Urinary bladder (tissue), 4 donors: ENCODE measurements at places on chromosomes 16 and 17.

GRCh38 chr16:79110953-79111352, 489.6 kb downstream of the MAF start:
- DNase-seq = no peak

DNA sequence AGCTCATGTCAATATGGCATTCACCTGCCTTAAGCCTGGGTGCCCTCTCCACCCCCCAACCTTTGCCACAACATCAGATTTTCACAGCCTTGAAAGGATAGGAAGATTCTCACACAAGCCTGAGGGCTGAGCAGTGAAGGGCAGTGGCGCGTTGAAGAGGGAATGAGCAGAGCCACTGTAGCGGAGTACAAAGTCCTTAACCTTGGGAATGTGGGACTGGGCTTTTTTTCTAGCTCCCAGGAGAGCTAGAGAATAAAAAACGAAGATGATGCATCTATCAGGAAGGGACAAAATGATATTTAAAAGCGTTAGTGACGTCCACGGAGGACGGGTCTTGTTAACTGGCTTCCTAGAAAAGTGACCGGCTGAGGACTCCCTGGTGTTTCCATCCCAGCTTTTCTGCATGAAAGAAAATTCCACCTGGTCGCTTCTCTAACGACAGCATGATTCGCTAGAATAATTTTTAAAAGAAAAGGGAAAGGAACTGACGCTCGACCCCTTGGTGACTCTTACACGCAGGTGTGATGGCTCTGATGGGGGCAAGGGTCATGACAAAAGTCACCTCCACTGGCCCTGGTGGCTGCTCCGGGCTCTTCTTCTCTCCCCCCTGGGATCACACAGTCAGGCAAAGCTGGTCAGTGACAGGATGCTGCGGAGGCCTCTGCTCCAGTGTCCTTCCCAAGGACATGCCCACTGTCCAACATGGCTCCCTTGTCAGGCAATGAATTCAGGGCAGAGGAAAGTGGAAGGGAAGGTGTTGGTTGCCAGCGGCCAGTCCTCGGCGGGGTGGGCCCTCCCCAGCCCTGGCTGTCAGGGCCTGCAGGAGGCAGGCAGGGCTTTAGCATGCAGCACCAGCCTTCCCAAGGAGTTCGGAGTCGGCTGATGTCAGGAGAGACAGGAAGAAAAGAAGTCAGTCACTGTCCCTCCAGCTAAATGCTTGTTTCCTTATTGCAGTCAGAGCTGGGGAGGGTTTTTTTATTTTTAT, 58.4 kb upstream of the IRX3 start:
- DNase-seq = no peak

- no peak for DNase-seq
These were observed 8.6 kb downstream of the RIPOR1 start for GRCh38 chr16:67537270-67537635.

DNA sequence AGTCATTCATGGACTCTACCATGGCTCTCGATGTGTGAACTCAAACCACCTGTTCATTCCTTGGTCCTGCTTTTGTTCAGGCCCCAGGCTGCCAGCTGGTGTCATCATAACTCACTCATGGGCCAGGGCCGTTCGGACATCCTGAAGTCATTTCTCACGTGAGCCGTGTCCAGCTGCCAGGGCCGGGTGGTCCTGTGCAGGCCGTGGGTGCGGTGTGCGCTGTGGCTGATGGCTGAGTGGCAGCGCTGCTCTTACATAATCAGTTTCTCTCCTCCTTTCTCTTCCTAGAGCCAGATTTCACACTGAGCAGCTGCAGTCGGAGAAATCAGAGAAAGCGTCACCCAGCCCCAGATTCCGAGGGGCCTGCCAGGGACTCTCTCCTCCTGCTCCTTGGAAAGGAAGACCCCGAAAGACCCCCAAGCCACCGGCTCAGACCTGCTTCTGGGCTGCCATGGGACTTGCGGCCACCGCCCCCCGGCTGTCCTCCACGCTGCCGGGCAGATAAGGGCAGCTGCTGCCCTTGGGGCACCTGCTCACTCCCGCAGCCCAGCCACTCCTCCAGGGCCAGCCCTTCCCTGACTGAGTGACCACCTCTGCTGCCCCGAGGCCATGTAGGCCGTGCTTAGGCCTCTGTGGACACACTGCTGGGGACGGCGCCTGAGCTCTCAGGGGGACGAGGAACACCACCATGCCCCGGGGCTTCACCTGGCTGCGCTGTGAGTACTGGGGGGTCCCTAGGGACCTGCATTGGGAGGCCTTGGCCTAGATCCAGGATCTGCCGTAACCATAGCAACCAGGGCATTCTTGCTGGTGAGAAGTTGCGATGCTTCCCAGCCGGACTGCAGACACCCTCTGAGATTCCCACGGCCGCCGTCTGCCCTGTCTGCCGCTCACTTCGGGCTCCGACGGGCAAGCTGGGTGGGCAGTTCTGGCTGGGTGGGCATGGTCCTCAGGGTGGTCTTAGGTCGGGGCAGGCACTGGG, at the start of gene IL34:
TSS of gene IL34 (plus strand) at position 300 of the 982 bp plus-strand sequence. CDS start at position 689, 389 bp downstream.
- no peak for DNase-seq

- DNase-seq = no peak
These were observed 46.5 kb downstream of the STX8 start for GRCh38 chr17:9529033-9529700.

- no peak for DNase-seq
These were observed 7.6 kb downstream of the ADCY7 start for GRCh38 chr16:50273888-50274325.

DNA sequence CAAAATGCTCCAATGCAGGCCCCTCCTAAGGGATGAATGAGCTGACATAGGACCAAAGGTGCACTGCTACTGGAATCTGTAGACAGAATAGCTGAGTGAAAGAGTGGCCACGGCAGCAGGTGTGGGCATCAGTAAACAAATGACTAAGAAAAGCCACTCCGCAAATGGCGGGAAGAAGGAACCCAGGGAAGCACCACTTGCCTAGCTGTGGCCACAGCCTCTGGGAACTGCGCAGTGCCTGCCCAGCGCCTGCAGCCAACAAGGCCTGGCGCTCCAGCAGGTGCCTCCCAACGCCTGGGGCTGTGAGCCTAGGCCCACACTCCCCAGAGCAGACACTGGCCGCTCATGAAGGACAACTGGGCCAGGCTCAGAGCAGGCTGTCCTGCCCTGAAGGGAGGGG, 11.8 kb downstream of the PEMT start:
- no peak for DNase-seq

DNA sequence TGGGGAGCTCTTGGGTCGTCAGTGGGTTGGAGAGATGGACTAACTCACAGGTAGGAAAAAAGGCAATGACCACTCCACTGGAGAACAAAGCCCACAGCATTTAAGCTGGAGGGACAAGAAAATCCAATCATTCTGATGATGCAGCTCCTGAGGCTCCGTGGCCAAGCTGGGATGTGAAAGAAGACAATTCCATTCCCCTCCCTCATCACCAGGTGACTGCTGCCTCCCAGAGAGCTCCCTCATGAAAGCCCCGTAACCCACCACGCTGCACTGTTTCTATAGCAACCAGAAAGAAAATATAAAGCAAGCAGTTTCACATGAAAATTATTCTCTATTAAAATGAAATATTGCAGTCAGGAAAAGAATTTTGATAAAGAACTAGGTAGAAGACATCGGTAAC, 15.2 kb downstream of the ANKRD11 start:
- DNase-seq = no peak

- DNase-seq = no peak
These were observed 2.7 kb downstream of the SOCS3 start for GRCh38 chr17:78357177-78357586.

DNA sequence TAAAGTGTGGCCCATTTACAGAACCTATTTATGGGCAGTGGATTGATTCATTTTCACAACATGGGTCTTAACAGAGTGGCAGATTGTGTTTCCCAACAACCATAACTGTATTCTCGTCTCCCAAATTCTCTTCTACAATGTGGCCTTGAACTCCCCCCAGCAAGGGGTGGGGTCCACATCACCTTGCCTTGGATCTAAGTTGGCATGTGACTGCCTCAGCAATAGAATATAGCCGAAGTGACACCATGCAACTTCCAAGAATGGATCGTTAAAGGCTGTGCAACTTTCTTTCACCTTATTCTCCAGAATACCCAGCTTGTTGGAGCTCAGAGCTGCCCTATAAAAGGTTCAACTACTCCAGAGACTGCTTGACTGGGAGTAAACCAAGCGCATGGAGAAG, 72.0 kb upstream of the CDH5 start:
- DNase-seq = no peak

- DNase-seq = no peak
These were observed at the start of gene APOBR for GRCh38 chr16:28494121-28494851. APOBR (plus strand) TSS chr16:28494643; CDS start chr16:28494682, 39 bp downstream.

- no peak for DNase-seq
These were observed 11.5 kb downstream of the FAAP100 start for GRCh38 chr17:81540676-81541027.

DNA sequence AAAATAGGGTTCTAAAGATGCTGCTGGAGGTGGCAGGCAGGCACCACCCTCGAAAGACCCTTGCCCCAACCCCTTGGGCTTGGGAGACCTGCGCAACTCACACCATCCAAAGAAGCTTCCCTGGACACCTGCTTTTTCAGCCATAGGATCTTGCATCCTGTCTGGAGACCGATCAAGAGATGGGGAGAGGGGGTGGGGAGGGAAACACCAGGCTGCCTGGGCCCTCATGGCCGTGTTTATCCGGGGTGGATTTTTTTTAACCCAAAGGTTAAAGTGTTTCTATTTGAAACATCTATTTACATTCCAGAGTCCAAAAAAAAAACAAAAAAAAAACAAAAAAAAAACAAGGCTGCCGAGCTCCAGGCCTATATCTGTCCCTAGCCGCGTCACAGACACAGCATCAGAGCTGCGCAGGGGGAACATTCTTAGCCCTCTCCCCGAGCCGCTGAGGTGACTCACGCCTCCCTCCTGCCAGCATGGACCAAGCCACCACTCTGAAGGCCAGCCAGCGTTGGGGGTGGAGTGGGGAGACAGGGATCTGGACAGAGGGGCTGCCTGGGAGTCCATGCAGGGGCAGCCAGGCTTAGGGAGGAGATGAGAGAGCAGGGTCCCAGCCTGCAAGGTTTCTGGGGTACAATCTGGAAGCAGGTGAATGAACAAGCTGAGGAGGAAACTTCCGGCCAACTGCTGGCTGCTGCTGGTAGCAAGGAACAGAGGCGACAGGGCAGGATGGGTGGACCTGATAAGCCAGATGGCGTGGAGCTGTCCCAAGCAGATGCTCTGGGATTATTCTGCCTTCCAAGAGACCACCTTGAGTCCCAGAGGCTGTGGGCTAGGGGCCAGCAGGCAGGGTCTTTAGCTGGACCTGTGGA, 14.8 kb downstream of the HDAC5 start:
- DNase-seq = no peak

DNA sequence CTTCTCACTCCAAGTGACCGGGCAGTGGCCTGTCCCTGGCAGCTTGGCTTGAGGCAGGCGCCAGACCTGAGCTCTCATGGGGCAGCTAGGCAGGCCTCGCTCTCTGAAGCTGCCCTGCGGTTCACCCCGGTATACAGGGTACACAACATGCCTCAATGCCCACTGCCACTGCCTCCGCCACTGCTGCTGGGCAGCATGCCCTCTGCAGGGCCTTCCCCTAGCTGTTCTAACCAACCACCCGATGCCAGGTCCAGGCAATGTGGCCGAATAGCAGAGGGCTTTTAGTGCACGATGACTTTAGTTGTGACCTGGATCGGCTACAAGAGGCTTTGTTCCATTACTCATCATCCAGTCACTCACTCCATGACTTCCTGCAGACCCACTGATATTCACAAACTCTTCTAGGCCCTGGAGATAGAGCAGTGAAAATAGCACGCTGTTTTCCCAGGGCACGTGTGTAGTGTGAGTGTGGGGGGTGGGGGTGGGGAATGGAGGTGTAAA, 19.7 kb downstream of the CDC42EP4 start:
- DNase-seq = no peak

GRCh38 chr17:43699438-43699756, 37.7 kb upstream of the MEOX1 start:
- DNase-seq = no peak

DNA sequence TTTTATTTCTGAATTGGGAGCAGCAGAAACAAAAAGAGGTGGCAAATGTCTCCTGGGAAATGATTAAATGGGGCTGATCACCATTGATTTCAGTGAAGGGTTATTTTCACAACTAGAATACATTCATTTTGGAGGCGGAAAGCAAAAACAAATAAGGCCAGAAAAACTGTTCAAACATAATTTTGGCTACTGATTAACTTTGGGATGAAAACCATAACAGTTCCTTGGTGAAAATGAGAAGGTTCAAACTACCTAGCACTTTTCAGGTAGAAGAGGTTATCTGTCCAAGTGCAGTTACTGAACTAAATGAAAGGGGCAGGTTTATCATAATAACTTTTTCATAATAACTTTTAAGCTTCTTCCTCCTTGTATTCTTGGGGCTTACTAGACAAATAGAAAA, 718.5 kb downstream of the CDH11 start:
- no peak for DNase-seq
